ENCODE measurements at places on chromosomes 3 and 15.

GRCh38 chr3:173465112-173465511 lies 67.6 kb downstream of the NLGN1 start:
- DNase-seq, result no peak
- no peak overlapping the region for H3K27ac ChIP-seq
- no peaks in the 10 kb centered on the region for H3K27me3 ChIP-seq
- H3K4me3 ChIP-seq, result no peak overlapping the region
- H3K36me3 ChIP-seq, result no peaks in the 10 kb centered on the region
- no peaks in the 10 kb centered on the region for H3K4me1 ChIP-seq

GRCh38 chr3:126766653-126767052 lies 62.6 kb downstream of the CHCHD6 start:
- H3K27me3 ChIP-seq, result peaks cover 2% of the 10 kb centered on the region
- peaks cover 3% of the 10 kb centered on the region for H3K4me1 ChIP-seq
- H3K27ac ChIP-seq, result no peak overlapping the region
- H3K36me3 ChIP-seq, result peaks cover 2% of the 10 kb centered on the region
- no peak for DNase-seq
- H3K4me3 ChIP-seq, result no peak overlapping the region

GRCh38 chr15:48717458-48717857 lies 71.9 kb upstream of the FBN1 start:
- no peaks in the 10 kb centered on the region for H3K4me1 ChIP-seq
- H3K27me3 ChIP-seq, result no peaks in the 10 kb centered on the region
- no peak overlapping the region for H3K4me3 ChIP-seq
- no peak for DNase-seq
- H3K36me3 ChIP-seq, result peaks cover 20% of the 10 kb centered on the region

- H3K36me3 ChIP-seq, result no peaks in the 10 kb centered on the region
- H3K4me1 ChIP-seq, result peaks cover 9% of the 10 kb centered on the region
- peaks cover 9% of the 10 kb centered on the region for H3K27me3 ChIP-seq
- DNase-seq, result no peak
- H3K4me3 ChIP-seq, result no peak overlapping the region
Measured at GRCh38 chr15:49468481-49468839, 45.4 kb downstream of the FGF7 start.

- H3K27me3 ChIP-seq, result no peaks in the 10 kb centered on the region
- DNase-seq, result no peak
- peaks cover 21% of the 10 kb centered on the region for H3K36me3 ChIP-seq
- no peak overlapping the region for H3K4me3 ChIP-seq
Measured at GRCh38 chr3:52633786-52634185, 51.9 kb downstream of the PBRM1 start.

GRCh38 chr3:38371541-38372213 lies 25.1 kb downstream of the XYLB start:
- H3K27me3 ChIP-seq, result no peaks in the 10 kb centered on the region
- peaks cover 26% of the 10 kb centered on the region for H3K36me3 ChIP-seq
- H3K4me3 ChIP-seq, result no peak overlapping the region
- no peak overlapping the region for H3K27ac ChIP-seq
- peaks cover 32% of the 10 kb centered on the region for H3K4me1 ChIP-seq

DNA sequence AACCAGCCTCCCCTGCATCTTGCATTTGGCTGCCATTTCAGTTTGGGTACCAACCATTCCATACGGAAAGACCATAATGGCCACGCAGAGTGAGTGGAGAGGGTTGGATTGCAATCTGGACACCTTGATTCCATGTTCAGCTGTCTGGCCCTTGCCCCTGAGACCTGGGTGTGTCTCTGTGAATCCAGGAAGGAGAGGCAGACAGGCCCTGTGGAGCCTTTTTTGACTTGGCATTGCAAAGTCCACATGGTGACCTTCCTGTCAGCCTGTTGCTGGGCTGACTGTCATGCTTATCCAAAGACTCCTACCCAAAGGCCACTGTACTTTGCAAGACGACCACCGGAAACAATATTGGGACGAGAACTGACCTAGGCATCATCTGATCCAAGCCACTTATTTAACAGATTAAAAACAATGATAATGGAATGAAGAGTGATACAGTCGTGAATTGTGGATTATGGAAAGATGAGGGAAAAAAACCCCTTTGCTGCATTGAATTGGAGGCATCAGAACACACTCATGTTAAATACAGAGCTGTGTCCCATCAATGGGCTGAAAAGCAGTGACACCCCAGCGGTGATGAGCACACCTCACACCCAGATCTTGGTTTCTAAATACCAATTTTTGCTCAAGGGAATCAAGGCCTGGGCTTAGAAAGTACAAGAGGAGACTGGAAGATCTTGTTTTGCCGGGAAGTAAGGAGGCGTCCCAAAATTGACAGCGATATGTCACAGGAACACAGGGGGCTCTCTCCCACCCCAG lies 86.0 kb downstream of the LRRK1 start:
- no peak overlapping the region for H3K4me3 ChIP-seq
- DNase-seq, result no peak
- peaks cover 17% of the 10 kb centered on the region for H3K27me3 ChIP-seq

- H3K4me1 ChIP-seq, result peaks cover 1% of the 10 kb centered on the region
- H3K36me3 ChIP-seq, result no peaks in the 10 kb centered on the region
- H3K27ac ChIP-seq, result no peak overlapping the region
- no peak for DNase-seq
- no peak overlapping the region for H3K4me3 ChIP-seq
Measured at GRCh38 chr15:64024172-64025050, 21.9 kb downstream of the DAPK2 start.

GRCh38 chr15:46251903-46252302 lies 617.1 kb downstream of the SQOR start:
- DNase-seq, result no peak
- no peaks in the 10 kb centered on the region for H3K27me3 ChIP-seq
- no peaks in the 10 kb centered on the region for H3K36me3 ChIP-seq
- peaks cover 2% of the 10 kb centered on the region for H3K4me1 ChIP-seq
- H3K27ac ChIP-seq, result no peak overlapping the region

- H3K36me3 ChIP-seq, result no peaks in the 10 kb centered on the region
- H3K27ac ChIP-seq, result no peak overlapping the region
- DNase-seq, result no peak
- no peak overlapping the region for H3K4me3 ChIP-seq
- peaks cover 15% of the 10 kb centered on the region for H3K27me3 ChIP-seq
- H3K4me1 ChIP-seq, result no peaks in the 10 kb centered on the region
Measured at GRCh38 chr15:33119865-33120264, 74.6 kb downstream of the FMN1 start.

- H3K27me3 ChIP-seq, result peaks cover 2% of the 10 kb centered on the region
- DNase-seq, result no peak
Measured at GRCh38 chr15:88042047-88042446, 214.5 kb downstream of the NTRK3 start.

GRCh38 chr3:197378985-197379718 lies 80.7 kb upstream of the DLG1 start:
- no peak for DNase-seq
- H3K36me3 ChIP-seq, result no peaks in the 10 kb centered on the region
- no peak overlapping the region for H3K27ac ChIP-seq
- H3K27me3 ChIP-seq, result peaks cover 5% of the 10 kb centered on the region
- no peak overlapping the region for H3K4me3 ChIP-seq

- H3K27me3 ChIP-seq, result no peaks in the 10 kb centered on the region
- DNase-seq, result no peak
- H3K4me1 ChIP-seq, result no peaks in the 10 kb centered on the region
- H3K4me3 ChIP-seq, result no peak overlapping the region
Measured at GRCh38 chr3:155230382-155230781, 63.1 kb downstream of the STRIT1 start.

DNA sequence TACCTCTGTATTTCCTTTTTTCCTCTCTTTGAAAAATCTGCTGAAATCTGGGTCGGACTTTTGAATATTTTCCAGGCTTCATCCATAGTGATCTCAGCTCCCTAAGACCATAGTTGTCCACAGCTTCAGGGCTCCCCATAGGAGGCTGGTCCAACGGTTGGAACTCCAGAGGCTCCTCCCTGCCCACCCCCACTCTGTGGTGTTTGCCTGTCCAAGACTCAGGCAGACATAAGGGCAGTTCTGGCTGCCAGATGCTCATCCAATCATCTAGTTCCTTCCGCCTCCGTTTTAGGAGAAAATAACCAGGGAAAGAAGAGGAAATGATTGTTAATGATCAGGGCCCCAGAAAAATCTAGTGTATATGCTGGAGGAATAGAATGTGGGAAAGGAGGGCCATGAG lies 27.9 kb upstream of the PRTG start:
- peaks cover 6% of the 10 kb centered on the region for H3K27me3 ChIP-seq
- no peaks in the 10 kb centered on the region for H3K36me3 ChIP-seq
- H3K27ac ChIP-seq, result no peak overlapping the region
- no peak overlapping the region for H3K4me3 ChIP-seq
- no peak for DNase-seq
- peaks cover 6% of the 10 kb centered on the region for H3K4me1 ChIP-seq

GRCh38 chr15:49174902-49175301 lies 4.9 kb downstream of the GALK2 start:
- no peak overlapping the region for H3K27ac ChIP-seq
- peaks cover 10% of the 10 kb centered on the region for H3K36me3 ChIP-seq
- no peaks in the 10 kb centered on the region for H3K27me3 ChIP-seq
- DNase-seq, result no peak
- no peak overlapping the region for H3K4me3 ChIP-seq
- peaks cover 36% of the 10 kb centered on the region for H3K4me1 ChIP-seq

Data from T-helper 2 cell treated with Interferon-gamma antibody and Interleukin-4, amounts not matched to agents 5 μg/mL and 100 μg/mL, for 36 hours (primary cell).